ENCODE measurements at places on chromosomes 13 and 19.

GRCh38 chr19:42198676-42199439 is 18.6 kb downstream of the DEDD2 start:
- no peaks in the 10 kb centered on the region for H3K27me3 ChIP-seq
- peak overlapping the region; percentile 27 for H3K4me3 ChIP-seq
- DNase-seq: no peak
- peaks cover 53% of the 10 kb centered on the region for H3K4me1 ChIP-seq
- H3K27ac ChIP-seq: peak overlapping the region; percentile 70

DNA sequence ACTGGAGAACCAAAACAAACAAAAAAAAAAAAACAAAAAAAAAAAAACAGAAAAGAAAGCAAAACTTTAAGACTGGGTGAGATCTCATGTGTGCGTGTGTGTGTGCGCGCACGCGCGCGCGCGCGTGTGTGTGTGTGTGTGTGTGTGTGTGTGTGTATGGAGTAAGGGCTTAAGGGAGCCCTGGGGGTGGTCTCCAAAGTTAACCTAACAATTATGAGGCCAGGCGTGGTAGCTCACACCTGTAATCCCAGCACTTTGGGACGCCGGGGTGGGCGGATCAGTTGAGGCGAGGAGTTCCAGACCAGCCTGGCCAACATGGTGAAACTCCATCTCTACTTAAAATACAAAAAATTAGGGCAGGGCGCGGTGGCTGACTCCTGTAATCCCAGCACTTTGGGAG is 46.7 kb downstream of the CYP4F22 start:
- H3K27me3 ChIP-seq: peaks cover 16% of the 10 kb centered on the region
- DNase-seq: no peak
- H3K27ac ChIP-seq: no peak overlapping the region
- no peaks in the 10 kb centered on the region for H3K36me3 ChIP-seq

- no peak overlapping the region for H3K27ac ChIP-seq
- no peak overlapping the region for H3K4me3 ChIP-seq
- H3K36me3 ChIP-seq: no peaks in the 10 kb centered on the region
- H3K27me3 ChIP-seq: no peaks in the 10 kb centered on the region
Measured at GRCh38 chr13:37168926-37169325, 63.5 kb upstream of the CSNK1A1L start.

DNA sequence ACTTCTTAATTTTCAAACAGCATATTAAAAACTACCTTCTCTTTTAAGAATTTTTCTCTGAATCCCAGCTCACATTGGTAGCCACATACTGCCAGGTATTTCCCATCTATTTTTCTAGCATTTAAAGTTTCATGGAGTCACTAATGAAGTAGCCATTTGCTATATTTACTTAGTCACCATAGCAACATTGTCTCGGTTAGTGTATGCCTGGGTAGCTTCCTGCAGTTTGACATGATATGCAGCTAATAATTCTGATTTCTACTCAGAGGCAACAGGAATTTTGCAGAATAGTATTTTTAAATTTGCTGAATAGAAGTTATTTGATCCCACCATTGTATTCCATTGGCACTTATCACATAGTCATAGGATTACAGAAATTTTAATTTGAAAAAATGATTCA is 30.9 kb upstream of the KCTD4 start:
- H3K4me3 ChIP-seq: no peak overlapping the region
- H3K27me3 ChIP-seq: no peaks in the 10 kb centered on the region
- H3K36me3 ChIP-seq: no peaks in the 10 kb centered on the region

DNA sequence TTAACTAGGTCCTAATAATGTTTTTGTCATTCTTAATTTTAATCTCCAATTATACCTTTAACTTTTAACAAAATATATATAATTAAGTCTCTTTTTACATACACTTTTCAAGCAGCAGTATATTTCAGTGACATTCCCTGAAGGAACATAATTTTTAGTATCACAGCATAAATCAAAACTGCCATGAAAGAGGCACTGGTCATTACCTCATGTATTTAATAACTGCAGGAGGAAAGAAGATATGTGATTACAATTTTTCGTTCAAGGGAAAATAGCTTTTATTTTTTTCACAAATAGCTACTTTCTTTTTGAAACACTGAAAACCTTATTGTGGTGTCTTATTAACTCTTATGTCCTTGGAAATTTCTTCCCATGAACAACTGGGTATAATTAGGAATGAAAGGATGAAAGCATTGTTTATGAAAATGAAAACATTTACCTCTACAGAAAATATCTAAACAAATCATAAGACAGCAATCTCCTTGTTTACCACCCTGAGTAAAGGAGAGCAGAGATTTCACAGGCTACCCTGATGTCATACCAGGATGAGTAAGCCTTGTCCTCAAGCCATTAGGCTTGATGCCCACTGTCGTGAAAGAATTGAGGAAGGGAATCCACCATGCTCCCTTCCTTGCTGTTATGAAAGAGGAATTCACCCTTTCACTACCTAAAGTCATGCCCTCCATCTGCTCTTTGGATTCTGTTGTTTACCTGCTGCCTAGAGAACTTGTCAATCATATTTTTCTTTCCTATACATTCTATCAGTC is 877.2 kb upstream of the PCDH20 start:
- no peak overlapping the region for H3K27ac ChIP-seq
- DNase-seq: no peak
- H3K4me3 ChIP-seq: no peak overlapping the region
- no peaks in the 10 kb centered on the region for H3K4me1 ChIP-seq
- no peaks in the 10 kb centered on the region for H3K27me3 ChIP-seq
- no peaks in the 10 kb centered on the region for H3K36me3 ChIP-seq

- no peak for DNase-seq
- no peaks in the 10 kb centered on the region for H3K4me1 ChIP-seq
- H3K27ac ChIP-seq: no peak overlapping the region
Measured at GRCh38 chr13:51280379-51280940, 58.3 kb downstream of the FAM124A start.

DNA sequence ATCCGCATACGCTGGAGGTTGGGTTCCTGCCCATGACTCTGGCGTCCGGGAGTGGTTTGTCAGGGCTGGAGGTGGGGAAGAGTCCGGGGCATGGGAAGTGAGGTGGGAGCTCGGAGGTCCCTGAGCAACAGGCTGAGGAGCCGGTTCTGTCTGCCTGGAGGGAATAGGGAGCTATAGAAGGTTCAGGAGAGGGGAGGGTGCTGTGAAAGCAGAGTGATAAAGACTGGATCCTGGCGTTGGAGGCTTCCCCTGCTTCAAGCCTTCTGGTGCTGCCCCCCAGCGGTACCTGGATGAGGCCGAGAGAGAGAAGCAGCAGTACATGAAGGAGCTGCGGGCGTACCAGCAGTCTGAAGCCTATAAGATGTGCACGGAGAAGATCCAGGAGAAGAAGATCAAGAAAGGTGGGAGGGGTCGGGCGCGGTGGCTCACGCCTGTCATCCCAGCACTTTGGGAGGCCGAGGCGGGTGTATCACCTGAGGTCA is 2.6 kb downstream of the HMG20B start:
- DNase-seq: no peak
- H3K36me3 ChIP-seq: peaks cover 44% of the 10 kb centered on the region
- no peak overlapping the region for H3K27ac ChIP-seq

- H3K36me3 ChIP-seq: no peaks in the 10 kb centered on the region
- H3K27me3 ChIP-seq: no peaks in the 10 kb centered on the region
- no peak for DNase-seq
- no peak overlapping the region for H3K4me3 ChIP-seq
- no peaks in the 10 kb centered on the region for H3K4me1 ChIP-seq
Measured at GRCh38 chr13:34108410-34108809, 290.5 kb downstream of the RFC3 start.

GRCh38 chr19:49879243-49879963 is 1.9 kb downstream of the TBC1D17 start:
- H3K27me3 ChIP-seq: no peaks in the 10 kb centered on the region
- H3K36me3 ChIP-seq: peaks cover 57% of the 10 kb centered on the region
- H3K27ac ChIP-seq: no peak overlapping the region
- no peak overlapping the region for H3K4me3 ChIP-seq

DNA sequence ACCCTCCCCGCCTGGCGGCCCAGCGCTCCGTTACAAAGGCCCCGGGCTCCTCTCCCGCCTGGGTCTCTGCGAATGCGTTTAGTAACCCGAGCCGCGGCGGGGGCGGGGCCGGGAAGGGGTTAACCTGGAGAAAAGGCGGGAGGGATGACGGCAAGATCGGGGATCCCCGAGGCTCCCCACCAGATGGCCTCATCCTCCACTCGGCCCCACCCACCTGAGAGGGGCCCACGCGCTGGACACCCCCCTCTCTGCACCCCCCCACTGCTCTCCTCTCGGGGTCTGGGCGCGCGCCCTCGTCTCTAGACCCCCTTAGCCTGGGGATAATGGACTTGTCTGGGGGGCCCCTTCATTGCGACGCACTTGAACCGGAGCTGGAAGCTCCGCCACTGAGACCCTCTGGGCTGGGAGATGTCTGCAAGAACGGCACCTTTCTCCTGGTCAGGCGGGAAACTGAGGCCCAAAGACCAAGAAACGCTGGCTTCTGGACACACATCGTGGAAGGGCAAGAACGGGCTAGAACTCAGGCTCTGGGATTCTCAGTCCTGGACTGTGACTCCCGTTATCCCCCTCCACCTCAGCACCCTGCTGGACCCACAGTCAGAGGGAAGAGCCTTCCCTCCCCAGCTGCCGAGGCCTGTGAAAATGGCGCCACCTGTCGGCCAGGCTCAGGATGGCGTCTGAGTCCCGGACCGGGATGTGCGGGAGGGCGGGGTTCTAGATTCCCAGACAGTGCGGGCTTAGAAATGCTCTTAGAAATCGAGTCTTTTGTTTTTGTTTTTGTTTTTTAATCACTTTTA is 2.9 kb upstream of the LTBP4 start:
- peaks cover 82% of the 10 kb centered on the region for H3K4me1 ChIP-seq
- H3K27me3 ChIP-seq: no peaks in the 10 kb centered on the region
- peaks cover 7% of the 10 kb centered on the region for H3K36me3 ChIP-seq
- H3K4me3 ChIP-seq: peak overlapping the region; percentile 48

DNA sequence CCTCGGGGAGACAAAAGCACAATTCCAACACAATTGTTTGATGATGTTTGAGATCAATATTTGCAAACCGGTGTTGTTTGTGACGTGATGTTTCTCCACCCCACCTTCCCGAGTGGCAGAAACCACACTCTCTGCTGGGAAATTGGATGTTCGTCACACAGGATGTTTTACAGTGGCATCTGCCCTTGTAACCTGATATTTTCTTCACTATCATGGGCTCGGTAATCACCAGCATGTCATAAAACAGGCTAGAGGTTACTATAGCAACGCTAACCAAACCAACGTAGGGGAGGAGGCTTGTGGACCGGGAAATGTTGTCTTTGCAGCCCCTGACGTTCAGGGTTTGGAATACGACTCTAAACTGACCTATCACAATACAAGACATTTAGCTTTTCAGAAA is 454.5 kb downstream of the IRS2 start:
- H3K27ac ChIP-seq: no peak overlapping the region
- no peak overlapping the region for H3K4me3 ChIP-seq
- DNase-seq: no peak

DNA sequence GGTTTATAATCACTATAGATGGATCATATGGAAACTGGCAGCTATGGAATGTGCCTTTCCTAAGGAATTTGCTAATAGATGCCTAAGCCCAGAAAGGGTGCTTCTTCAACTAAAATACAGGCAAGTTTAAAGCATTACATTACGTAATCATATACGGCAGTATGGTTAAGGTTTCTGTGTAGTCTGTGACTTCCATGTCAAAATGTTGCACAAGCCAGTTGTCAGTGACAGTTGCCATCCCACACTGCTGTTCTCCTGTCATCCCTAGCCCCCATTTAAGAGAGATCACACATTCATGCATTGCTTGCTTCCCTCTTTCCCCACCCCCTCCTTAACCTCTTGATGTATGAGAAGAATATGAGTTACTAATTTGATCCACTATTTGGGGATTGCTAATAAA is 47.3 kb downstream of the BRCA2 start:
- H3K4me1 ChIP-seq: no peaks in the 10 kb centered on the region
- no peak overlapping the region for H3K4me3 ChIP-seq
- no peak for DNase-seq
- H3K36me3 ChIP-seq: peaks cover 9% of the 10 kb centered on the region

- no peak overlapping the region for H3K27ac ChIP-seq
- no peaks in the 10 kb centered on the region for H3K36me3 ChIP-seq
- H3K4me1 ChIP-seq: no peaks in the 10 kb centered on the region
- no peak for DNase-seq
- H3K27me3 ChIP-seq: no peaks in the 10 kb centered on the region
- H3K4me3 ChIP-seq: no peak overlapping the region
Measured at GRCh38 chr13:43573361-43573740, 213.4 kb downstream of the ENOX1 start.

DNA sequence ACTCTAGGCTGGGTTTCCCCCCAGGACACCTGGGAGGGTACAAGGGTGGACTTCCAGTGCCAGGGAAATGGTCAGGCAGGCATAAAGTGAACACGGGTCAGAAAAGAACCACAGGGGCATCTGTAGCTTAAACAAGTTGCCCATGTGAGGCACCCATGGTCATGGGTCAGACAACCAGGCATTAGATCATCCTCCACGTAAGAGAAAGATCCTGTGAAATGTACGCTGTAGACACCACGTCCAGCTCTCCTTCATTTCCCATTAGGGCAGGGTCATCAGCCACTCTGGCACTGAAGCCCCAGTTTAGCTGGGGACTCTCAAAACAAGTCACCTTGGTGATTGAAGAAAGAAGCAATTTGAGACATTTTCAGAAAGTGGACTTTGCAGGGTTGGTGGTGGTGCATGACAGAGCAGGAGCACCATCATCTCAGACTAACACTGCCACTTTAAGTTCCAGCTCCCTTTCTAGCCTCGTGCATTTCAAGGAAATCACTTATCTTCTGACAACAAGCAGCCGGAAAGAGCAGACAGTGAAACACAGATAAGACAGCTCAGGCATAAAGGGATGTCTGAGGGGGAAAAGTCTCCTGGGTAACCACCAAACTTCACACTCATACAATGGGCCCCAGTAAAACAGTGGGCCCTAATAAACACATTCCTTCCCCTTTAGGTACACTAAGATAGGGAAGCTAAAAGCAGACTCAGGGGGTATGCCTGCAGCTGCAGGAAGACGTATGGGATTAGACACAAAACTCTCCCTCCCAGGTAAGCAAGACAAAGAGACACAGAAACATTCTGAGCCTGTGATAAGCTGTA is 16.1 kb upstream of the SIGLEC6 start:
- DNase-seq: peak; percentile 56
- H3K36me3 ChIP-seq: peaks cover 10% of the 10 kb centered on the region
- H3K27ac ChIP-seq: peak overlapping the region; percentile 100
- peak overlapping the region; percentile 51 for H3K4me3 ChIP-seq
- no peaks in the 10 kb centered on the region for H3K27me3 ChIP-seq
- peaks cover 55% of the 10 kb centered on the region for H3K4me1 ChIP-seq

GRCh38 chr19:11485245-11485837 is 4.5 kb upstream of the ELAVL3 start:
- H3K27me3 ChIP-seq: no peaks in the 10 kb centered on the region
- no peak for DNase-seq
- no peaks in the 10 kb centered on the region for H3K36me3 ChIP-seq
- H3K4me1 ChIP-seq: peaks cover 49% of the 10 kb centered on the region
